ENCODE measurements at places on chromosomes 2 and 18.

DNA sequence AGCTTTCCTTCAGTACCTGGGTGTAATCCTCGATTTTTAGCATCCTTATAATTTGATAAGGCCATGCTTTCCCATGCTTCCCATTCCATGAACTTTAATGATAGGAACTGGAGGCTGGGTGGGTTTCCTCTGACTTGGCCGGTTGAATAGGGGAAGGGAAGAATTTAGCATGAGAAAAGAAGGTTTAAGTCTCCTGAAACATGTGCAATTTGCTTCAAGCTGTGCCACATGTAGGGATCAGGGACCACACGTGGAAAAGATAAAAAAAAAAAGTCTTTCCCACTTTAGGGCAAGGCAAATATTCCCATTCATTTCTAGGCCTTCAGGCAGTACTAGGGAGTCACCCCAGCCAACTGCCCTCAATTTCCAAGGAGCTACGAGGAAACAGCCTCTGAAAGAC is 900.3 kb downstream of the DSC3 start:
- no peak for DNase-seq

- no peak for DNase-seq
Measured at GRCh38 chr18:41371156-41372045, 583.6 kb upstream of the PIK3C3 start.

GRCh38 chr2:69509011-69509749 is 71.9 kb upstream of the NFU1 start:
- DNase-seq = no peak

- DNase-seq = no peak
Measured at GRCh38 chr2:162258169-162258568, 14.9 kb upstream of the FAP start.

- no peak for DNase-seq
Measured at GRCh38 chr2:54531558-54531957, 75.4 kb downstream of the SPTBN1 start.

- no peak for DNase-seq
Measured at GRCh38 chr2:55010915-55011314, 39.3 kb downstream of the RTN4 start.

- DNase-seq = no peak
Measured at GRCh38 chr2:176658708-176659107, 389.5 kb downstream of the MTX2 start.

DNA sequence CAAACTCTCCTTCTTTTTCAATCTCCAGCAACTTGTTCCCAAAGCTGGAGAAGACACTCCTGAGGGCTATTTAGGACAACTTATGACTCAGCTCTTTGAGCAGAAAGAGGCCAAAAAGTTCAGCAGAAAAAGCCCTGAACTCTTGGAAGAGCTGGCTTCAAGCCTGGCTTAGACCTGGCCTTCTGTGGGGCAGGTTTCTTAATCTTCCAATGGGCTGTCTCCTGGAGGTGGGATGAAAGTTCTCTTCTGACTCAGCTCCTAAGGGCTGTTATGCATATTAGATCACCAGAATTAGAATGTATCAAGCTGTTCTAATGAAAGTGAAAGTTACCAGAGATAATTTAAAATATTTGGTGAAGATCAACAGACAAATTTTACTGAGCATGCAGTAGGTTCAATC is 129.4 kb downstream of the RAD51AP2 start:
- no peak for DNase-seq

DNA sequence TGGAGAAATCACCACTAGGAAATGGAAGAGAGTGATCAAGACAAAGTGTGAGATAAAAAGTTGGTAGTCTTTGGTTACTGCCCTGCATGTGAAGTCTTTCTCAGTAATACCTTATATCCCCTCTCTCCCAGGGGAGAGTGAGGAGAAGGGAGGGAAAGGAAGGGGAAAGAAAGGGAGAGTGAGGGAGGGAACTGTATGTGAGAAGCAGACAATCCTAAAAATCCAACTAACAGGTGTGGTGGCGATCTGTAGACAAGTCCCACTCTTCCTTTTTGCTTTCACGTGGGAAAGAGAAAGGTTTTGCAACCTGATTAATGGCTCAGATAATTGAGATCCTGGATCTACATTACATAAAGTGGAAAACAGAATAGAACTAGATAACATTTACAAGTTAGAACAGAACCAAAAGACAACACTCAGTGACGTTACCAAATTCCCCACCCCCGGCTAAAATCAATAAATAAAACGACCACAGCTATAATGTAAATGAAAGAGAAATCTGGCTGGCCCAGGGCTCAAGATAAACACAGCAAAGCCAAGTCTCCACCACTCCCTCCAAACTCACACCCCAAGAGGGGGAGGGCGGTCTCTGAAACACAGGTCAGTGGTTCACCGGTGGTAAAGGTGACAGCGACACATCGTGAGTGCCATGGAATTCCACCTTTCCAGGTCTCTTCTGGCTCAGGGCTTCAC is 10.0 kb upstream of the APCDD1 start:
- DNase-seq = no peak

DNA sequence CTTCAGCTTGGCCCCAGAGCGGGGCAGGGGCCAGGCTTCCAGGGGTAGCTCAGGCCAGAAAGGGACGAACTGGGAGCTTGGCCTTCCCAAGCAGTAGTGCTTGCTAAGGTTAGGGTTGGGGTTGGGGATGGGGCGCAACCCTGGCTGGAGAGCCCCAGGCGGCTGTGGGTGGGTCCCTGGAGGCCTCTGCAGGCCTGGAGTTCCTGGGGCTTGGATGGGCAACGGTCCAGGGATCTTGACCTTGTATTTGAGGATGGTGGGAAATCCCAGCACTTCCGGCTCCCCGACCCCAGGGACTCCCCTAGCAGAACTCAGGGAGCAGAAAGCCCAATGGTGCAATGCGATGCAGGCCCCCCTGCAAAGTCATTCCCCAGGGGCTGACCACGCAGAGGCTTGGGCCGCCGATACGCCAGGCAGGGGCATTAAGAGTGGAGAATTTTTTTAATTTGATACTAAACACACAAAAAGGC is 12.6 kb upstream of the MLPH start:
- no peak for DNase-seq

DNA sequence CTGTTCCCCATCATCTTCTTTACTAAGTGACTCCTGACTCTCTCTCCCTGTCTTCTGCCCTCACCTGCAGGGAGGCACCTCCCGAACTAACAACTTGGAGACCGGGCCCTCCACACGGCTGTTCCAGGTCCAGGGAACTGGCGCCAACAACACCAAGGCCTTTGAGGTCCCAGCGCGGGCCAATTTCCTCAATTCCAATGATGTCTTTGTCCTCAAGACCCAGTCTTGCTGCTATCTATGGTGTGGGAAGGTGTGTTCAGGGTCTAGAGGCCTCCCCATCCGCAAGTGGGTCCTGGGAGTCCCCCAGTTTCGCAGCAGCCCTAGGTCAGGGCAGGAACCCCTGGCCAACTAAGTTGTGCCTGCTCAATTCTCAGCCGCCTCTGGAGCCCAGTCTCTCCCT is 15.5 kb downstream of the VIL1 start:
- no peak for DNase-seq
